RCC 7860 (cell line): ENCODE measurements at places on chromosomes 4 and X.

DNA sequence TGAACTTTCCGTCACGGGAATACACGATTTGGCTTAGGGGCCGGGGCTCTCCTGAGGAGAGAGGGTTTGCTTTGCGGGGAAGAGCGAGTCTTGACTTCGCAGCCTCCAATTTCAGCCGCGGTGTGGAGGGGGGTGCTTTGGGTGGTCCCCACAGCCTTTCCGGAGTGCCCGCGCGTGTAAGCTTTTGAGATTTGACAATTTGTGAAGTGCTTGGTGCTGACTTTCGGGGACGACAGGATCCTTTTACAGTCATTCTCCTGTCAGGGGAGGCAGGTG, 355 bp downstream of the SCML1 start:
- DNase-seq, result no peak

DNA sequence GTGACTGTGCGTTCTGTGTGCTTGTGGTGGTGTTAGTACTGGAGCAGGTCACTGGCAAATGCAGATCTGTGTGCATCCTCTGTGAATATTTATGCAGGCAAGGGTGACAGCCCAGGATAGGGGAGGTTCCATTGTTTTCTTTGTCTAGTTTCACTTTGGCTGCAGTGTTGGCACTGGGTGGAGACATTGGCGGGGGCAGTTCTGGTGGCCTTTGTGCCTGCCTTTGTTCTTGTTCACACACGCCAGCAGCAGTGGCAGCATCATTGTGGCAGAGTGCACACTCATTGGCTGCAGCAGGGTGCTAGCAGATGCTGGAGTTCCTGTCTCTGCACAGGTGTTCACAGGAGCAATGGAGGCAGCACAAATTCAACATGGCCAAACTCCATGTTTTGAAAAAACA, 495.3 kb downstream of the UBE2NL start:
- DNase-seq, result no peak

- no peak for DNase-seq
These were observed 23.1 kb upstream of the LRAT start for GRCh38 chr4:154720618-154721267.

DNA sequence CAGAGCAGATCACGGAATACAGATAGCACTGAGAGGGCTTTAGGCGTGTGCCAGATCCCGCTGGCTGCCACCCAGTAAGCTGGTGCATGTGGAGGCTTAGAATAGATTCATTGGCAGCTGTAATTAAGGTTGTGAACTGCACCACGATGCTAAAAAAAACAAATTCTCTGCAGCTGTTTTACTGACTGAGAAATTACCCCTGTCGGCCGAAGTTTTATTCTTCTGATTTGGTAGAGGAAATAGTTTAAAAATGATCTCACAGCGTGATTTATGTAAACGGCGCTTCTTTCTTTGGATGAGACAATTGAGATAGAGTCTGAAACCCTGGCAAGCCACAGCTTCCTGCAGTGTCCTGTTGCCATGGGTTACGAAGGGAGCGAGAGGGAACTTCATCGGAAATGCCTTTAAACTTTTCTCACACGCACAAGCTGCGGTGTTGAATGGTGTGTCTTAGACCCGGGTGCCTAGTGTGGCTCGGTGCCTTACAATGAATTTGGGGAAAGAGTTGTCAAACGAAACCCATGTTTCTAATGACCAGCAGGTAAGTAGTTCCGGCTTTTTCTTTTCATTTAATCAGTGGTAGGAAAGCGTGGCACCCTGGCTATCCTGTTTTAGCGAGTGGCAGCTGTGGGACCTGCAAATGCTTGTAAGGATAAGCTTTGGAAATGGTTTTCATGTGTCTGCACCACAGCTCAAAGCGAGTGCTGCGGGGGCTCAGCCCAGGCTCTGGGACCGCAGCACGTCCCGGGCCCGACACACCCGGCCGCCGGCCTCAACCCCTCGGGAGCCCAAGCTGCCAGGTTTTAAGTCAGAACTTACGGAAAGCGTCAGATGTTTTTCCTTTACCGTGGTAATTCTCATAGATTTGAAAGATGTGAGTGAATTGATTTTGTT, 71.7 kb upstream of the HGFAC start:
- DNase-seq, result peak; percentile 60

DNA sequence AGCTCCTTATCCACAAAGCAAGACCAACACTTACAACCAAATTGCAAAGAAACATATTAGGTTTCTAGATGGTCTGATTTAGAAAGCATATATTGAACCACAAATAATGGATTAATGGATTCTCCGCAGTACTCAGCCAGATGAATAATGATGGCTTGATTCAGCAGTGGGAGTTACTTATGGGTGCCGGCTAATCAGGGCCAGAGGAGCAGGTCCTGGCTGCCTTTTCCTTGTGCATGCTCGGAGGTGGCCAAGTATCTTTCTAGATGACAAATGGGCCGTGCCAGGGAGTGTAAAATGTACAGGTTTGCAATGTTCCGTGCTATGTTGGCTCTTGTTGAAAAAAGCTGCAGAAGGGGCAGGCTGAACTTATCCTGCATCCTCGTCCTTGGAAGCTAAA, 70.2 kb downstream of the VCX3A start:
- no peak for DNase-seq

- no peak for DNase-seq
These were observed 27.1 kb upstream of the HOPX start for GRCh38 chr4:56708146-56708545.

DNA sequence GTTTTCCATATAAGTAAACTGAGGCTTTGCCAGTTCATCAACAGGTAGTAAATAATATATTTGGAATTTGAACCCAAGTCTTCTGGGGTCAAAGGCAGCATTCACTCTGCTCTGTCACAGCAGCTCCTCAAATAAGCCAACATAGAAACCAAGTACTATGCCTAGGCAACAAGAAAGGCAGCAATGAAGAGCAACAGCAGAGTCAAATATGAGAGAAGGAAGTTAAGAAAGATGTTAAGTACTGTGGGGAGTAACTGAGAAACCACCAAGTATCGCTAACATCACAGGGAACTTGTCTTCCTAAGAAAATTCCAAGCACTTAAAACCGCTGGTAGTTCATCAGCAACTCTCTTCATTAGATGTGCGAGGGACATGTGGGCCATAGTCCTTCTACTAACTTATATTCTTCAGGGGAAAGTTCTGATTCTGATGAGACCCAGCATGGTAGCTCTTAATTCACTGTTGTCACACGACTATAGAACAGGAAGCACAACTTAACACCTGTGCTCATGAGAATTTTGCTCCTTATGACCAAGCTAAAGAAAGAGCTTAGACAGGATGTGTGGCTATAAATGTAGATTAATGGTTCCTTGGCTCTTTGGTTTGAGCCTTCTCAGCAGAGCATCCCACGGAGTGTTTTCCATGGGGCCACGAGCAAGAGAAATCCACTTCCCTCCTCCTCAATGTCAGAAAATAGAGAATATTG, 107.8 kb downstream of the AR start:
- DNase-seq, result no peak

DNA sequence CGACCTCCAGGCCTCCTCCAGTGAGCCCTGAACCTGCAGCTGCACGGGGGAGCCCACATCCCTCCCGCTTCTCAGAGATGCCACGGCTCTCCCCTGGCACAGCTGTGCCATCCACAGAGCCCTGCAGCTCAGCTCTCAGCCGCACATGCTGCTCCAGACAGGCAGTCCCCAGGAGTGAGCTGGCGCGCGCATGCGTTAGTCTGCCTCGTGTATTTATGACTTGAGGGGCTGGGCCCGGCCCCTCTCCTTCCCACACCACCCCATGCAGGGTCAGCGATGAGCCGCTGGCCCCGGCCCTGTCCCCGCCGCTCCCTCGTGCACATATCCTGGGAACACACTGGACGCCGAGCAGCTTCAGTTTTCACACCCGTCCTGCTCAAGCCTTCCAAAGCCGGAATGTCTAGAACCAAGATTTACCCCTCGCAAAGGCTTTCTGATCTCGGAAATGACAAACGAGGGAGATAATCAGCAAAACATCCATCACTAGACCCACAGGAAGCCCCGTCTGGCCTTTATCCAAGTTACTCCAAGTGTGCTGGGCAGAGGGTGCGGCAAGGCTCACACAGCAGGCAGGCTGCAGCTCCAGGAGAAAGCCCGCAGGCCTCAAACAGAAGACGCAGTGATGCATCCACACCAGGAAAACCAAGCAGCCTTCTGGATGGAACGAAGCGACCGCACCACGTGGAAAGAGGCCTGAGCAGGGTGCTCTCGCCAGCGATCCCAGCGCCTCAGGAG, 24.3 kb downstream of the GAK start:
- no peak for DNase-seq

DNA sequence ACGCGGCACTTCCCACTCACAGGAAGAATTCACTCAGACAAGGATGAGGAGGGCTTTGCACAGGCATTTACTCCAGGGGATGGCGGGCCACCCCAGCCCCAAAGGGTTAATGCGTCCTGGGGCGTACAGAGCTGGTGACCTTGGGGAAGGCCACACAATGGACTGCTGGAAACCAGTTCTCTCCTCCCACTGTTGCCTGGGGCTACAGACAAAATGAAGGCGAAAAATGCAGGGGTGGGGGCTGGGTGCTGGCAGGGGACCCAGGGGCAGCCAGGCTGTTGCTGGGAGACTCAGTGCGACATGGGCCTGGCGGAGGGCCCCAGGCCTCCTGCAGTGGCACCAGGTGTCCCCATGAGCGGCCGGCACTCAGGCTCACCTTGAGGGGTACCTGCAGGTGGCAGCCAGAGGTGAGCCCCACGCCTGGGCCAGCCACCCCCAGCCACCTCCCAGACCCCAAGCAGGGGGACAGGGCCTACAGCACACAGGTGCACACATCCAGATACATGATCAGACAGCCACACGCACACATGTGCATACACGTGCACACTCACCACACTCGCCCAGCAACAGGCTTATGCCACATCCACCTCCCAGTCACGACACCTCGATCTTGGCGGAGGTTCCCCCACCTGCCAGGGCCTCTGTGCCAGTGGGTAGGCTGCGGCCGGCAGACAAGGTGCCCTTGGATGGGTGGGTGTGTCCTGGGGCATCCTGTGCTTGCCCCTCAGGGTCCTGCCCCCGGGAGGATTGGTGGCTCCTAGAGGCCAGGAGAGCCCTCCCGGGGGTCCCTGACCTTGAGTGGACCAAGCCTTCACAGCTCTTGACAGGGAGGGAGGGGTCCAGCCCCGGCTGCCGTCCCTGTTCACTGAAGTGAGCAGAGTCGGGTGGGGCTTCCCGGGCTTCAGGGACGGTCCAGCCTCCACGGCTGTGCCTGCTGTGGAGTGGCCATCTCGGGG, 13.1 kb downstream of the NAT8L start:
- DNase-seq, result no peak

- DNase-seq, result peak; percentile 88
These were observed at the start of gene JADE1 for GRCh38 chr4:128809477-128810330. JADE1 (plus strand) TSS chr4:128809700; CDS start chr4:128831759, 22,059 bp downstream.

GRCh38 chr4:2069986-2070385, 10.9 kb downstream of the NAT8L start:
- no peak for DNase-seq

- DNase-seq, result no peak
These were observed 400.1 kb upstream of the NWD2 start for GRCh38 chr4:36844448-36844847.

GRCh38 chr4:184355111-184355604, 119.2 kb downstream of the IRF2 start:
- peak; percentile 74 for DNase-seq

GRCh38 chr4:10237131-10237530, 120.5 kb upstream of the WDR1 start:
- DNase-seq, result no peak

DNA sequence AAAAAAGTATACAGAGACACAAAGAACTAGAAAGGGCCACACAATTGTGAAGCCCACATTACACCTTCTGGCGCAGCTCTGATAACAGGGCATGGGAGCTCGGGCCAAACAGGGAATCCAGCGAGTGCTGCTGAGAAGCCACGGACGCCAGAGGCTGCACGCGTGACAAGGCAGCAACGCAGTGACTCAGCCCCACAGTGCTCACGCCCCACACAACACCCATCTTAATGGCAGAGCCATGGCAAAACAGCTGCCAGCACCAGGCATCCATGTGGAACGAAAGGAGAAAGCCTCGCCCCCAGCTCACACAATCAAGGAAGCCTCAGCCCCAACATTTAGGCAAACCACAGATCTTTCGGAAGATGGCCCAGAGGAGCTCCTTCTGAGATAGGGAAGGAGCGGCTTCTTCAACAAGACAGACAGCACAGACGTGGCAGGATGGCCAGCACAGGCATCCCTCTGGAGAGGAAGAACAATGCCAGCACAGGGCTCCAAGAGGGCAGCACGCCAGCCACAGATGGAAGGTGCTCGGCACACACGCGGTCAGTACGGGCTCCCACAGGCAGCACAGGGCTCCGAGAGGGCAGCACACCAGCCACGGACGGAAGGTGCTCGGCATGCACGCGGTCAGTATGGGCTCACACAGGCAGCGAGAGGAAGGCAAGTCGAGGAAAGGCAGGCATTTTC, 33.1 kb downstream of the GAK start:
- DNase-seq, result no peak
